ENCODE measurements at places on chromosomes 6 and 20.

- DNase-seq = no peak
Measured at GRCh38 chr6:157763904-157764177, 59.2 kb upstream of the SNX9 start.

DNA sequence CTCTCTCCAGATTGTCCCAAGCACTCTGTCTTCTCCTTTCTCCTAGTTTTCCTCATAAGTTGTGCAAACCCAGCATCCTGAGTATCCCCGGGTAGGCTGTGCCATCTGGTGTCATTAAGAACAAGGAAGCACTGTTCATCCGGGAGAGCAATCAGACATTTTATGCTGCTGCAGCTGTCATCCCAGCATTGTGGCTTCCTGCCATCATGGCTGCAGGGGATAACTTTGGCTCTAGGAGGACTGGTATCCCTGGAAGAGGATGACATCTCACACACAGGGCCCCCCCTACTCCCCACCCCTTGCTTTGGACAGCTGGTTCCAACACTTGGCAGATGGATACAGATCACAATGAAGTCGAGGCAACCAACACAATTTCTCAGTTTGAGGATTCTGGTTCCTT is 1195.1 kb upstream of the MAP3K7 start:
- DNase-seq = no peak

GRCh38 chr6:116247285-116247684 is 6.6 kb downstream of the TSPYL4 start:
- no peak for DNase-seq

DNA sequence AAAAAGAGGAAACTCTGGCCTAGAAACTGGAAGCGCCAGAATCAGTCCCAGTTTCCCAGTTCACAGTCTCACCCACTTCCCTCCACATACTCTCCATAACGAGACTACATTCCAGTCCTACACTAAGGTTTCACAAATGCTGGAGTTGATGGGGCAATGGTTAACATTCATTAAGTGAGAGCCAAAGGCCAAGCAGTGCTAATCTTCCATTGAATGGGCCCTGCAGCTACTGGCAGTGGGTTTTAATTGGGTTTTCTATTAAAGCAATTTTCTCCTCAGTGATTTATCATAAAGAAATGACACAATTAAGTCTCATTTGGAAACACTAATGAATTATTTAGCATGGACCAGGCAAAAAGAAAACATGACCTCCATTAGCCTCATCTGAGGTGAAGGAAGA is 20.8 kb upstream of the NRSN1 start:
- DNase-seq = no peak

DNA sequence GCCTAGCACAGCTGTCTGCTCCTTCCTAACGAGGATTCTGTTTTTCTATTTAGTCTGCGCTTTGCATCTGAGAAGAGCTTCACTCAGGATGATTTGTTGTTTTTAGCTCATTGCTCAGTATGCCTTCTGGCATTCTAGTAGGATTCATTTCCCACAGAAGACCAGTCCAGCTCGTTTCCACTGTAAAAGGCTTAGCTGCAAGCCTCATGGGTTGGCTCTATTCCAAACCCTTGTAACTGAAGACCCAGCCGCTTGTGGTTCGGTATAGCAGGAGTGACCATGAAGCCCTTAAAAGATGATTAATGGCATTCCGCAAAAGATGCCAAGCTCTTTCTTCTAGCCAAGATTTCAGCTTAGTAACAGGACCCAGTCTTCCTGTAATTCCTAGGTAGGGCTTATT is 7.2 kb downstream of the ADGRF1 start:
- DNase-seq = no peak

DNA sequence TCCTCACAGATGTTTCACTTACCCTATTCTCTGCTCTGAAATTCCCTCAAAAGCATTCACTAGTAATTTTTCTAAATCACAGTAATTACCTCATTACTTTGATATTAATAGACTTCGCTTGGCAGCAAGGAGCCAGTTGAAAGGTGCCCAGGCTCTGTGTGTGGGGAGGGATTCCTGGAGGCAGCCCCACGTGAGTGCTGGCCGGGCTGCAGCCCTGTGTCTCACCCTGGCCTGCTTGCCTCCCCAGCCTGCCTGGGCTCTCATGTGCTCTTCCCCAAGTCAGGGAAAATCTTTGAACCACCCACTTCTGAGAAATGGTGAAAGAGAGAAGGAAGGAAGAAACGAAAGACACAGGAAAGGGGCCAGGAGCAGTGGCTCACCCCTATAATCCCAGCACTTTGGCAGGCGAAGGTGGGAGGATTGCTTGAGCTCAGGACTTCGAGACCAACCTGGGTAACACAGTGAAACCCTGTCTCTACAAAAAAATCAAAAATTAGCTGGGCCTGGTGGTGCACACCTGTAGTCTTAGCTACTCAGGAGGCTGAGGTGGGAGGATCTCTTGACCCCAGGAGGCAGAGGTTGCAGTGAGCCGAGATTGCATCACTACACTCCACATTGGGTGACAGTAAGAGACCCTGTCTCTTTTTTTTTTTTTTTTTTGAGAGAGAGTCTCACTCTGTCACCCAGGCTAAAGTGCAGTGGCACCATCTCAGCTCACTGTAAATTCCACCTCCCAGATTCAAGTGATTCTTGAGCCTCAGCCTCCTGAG is 20.0 kb upstream of the SNTA1 start:
- no peak for DNase-seq

GRCh38 chr6:121698617-121699016 is 263.2 kb downstream of the GJA1 start:
- no peak for DNase-seq

GRCh38 chr20:49054056-49054643 is 8.0 kb downstream of the CSE1L start:
- DNase-seq = no peak

DNA sequence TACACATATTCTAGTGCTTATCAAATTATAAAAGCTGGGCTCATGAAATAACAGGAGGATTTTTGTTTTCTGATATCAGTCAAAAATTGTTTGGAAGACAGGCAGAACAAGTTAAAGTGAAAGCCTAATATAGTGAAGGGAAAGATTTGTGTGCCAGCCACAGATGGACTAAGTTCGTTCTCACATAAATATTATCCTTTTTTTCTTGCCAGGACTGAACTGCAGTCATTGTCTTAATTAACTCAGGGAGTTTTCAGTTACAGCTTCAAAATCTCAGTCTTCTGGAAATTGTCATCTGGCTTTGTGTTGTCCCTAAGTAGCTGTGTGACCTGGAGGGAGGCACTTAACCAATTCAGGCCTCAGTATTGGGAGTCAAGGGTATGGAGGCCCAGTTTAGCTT is 40.7 kb downstream of the PLCB4 start:
- no peak for DNase-seq

- DNase-seq = peak; percentile 77
Measured at GRCh38 chr6:422433-423054, 31.0 kb downstream of the IRF4 start.

GRCh38 chr6:11241793-11242201 is 9.3 kb upstream of the NEDD9 start:
- no peak for DNase-seq

DNA sequence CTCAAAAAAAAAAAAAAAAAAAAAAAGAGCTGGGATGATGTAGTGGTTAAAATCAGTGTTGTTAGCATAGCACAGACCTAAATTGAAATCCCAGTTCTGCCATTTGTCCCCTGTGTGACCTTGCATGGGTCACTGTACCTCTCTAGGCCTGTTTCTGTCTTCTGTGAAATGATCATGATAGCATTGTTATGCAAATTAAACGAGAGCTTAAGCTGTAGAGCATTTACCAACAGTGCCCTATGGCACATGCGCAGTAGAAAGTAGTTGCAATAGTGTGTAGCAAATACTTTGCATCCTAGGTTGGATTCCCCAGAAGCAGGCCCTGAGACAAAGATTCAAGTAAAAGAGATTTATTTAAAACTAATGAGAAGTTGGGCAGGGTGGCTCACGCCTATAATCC is 7.3 kb downstream of the PSORS1C2 start:
- no peak for DNase-seq

DNA sequence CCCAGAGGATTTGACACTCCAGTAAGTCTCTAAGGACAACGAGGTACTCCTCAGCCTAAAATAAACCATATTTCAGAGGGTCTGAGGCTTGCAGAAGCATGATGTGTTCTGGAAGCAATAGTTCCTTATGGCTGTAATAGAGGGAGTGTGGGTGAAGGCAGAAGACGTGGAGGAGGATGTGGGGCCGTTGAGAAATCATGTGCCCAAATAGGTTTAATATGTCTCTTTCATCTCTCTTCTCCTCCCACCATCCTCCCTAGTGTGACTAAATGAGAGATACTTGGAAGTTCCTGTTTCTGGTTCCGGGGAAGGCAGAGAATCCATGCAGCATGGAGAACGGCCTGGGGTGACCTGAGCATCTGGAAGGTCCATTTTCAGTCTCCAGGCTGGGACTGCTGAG is 174.0 kb upstream of the RSPO3 start:
- DNase-seq = no peak

GRCh38 chr6:101482606-101483005 is 89.1 kb downstream of the GRIK2 start:
- DNase-seq = no peak

DNA sequence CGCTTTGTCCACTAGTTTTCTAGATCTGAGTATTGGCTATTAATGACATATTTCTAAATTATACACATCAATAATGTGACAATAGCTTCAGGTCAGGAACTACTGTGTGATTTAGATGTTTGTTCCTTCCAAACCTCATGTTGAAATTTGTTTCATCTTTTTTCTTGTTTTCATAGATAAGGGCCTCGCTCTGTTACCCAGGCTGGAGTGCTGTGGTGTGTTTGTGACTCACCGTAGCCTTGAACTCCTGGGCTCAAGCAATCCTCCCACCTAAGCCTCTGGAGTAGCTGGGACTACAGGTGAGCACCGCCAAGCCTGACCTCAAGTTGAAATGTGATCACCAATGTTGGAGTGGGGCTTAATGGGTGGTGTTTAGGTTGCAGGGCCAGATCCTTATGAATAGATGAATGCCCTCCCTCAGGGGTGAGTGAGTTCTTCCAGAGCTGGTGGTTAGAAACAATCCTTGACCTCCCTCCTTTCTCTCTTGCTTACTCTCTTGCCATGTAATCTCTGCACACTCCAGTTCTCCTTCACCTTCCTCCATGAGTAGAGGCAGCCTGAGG is 5.9 kb upstream of the NQO2 start:
- DNase-seq = no peak

DNA sequence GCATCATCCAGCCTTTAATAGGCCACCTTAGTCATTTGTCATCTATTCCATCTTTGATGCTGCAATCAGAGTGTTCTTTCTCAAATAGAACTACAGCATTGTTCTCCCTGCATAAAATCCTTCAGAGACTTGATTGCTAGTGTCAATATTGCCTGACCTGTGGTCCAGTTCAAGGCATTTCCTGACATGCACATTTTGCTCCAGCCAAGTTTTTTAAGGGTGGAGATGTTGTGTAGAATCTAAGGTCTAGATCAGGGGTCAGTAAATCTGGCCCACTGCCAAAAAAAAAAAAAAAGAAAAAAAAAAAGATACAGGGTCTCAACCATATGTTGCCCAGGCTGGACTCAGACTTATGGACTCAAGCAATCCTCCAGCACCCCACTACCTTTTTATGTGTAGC is 354.4 kb downstream of the FRK start:
- no peak for DNase-seq

DNA sequence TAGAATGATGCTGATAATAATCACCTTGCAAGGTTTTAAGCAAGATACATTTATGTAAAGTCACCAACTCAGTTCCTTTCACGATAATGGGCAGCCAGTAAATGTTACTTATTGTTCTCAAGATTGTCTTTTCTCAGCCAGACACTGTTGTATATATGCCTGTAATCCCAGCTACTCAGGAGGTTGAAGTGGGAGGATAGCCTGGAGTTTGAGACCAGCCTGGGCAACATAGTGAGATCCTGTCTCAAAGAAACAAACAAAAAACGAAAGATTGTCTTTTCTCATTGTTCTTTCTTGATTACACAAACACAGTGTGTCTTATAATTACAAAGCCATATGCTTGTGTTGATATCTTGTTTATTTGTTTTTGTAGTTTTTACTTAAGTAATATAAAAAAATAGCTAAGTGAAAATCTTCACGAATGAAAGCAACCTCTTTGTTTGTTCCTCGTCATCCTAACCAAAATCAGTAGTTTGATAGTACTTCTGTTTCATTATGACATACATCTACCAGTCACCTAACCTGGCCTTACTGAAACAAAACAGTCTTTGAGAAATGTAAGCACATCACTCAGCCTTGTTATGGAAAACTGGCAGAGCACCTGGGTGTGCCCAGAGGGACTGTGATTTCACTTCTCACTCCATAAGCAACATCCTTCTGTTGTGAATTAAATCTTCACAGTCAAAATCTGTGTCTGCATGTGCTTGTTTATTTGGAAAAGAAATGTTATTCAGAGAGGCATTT is 436.2 kb upstream of the SOX4 start:
- no peak for DNase-seq

- DNase-seq = no peak
Measured at GRCh38 chr20:62876902-62877816, 15.5 kb upstream of the TCFL5 start.

DNA sequence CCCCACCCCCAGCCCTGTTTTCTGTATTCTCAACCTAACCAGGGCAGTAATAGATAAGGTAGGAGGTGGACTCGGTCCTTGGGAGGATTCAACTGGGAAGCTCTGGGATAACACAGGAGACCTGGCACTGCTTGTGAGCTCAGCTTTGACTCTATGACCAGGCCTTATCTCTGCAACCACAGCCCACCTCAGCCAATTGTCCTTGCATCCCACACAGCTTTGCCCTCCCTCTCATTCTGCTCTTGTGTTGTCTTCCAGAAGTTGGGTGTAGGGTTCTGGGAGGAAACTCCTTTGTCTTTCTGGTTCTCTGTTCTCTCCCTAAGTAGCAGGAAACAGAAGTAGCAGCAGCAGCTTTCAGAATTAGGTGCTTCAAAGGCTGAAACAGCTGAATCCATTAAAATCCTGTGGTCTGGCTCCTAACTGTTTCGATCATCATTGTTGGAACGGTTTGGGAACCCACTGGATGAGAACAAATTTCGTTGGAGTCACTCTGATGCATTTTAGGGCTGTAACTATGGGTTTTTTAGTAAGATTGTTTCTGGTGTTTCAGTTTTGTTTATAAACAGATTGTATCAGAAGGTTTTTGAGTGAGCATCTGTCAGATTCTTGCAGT is 32.4 kb upstream of the SNX9 start:
- DNase-seq = no peak

GRCh38 chr6:69758214-69758613 is 38.6 kb downstream of the LMBRD1 start:
- DNase-seq = peak; percentile 9

- no peak for DNase-seq
Measured at GRCh38 chr6:1912731-1913130, 303.0 kb downstream of the FOXC1 start.

- DNase-seq = no peak
Measured at GRCh38 chr6:158649289-158650143, at the start of gene SYTL3. Gene SYTL3, plus strand, starts transcription at chr6:158650054. Its CDS starts 13,215 bp downstream, at chr6:158663269.

Data from RKO (cell line).